Pancreas (tissue), 10 donors: ENCODE measurements at places on chromosomes 2 and 18.

DNA sequence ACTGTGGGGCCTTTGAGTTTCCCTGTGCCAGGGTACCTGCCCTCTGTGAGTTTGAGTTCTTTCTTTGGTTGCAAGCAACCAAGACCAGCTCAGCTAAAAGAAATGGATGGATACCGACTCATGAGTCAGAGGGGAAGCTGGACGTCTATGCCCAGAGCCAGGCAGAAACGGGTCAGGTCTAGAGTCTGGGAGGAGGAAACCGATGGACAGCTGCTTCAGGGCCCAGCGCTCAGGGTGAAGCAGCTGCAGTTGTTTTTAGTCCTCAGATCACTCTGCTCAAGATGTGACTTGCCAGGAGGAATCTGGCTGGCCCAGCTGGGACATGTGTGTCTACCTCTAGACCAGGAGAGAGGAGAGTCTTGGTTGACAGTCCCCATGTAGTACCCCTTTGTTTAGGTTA is 10.1 kb upstream of the TYMS start:
- DNase-seq: no peak

DNA sequence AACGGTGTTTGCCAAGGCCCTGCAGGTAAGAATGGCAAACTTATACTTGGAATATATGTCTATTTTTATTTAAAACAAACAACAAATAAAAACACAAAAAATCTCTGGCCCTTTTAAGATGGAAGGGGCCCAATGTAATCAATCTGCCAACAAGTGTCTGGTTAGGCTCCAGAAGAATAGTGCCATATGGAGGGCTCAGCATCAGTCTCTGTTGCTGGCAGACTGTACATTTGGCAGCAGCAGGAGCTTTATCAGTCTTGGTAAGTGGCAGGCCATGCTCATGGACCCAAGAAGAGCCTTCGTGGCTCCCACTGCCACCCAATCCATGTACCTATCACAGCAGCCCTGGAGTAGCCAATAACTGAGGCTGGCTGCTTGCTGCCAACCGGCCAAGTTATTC is 101.1 kb downstream of the GALNT3 start:
- no peak for DNase-seq

- DNase-seq: peak; percentile 12
Observed at GRCh38 chr2:240637116-240637900, 12.0 kb downstream of the GPR35 start.

DNA sequence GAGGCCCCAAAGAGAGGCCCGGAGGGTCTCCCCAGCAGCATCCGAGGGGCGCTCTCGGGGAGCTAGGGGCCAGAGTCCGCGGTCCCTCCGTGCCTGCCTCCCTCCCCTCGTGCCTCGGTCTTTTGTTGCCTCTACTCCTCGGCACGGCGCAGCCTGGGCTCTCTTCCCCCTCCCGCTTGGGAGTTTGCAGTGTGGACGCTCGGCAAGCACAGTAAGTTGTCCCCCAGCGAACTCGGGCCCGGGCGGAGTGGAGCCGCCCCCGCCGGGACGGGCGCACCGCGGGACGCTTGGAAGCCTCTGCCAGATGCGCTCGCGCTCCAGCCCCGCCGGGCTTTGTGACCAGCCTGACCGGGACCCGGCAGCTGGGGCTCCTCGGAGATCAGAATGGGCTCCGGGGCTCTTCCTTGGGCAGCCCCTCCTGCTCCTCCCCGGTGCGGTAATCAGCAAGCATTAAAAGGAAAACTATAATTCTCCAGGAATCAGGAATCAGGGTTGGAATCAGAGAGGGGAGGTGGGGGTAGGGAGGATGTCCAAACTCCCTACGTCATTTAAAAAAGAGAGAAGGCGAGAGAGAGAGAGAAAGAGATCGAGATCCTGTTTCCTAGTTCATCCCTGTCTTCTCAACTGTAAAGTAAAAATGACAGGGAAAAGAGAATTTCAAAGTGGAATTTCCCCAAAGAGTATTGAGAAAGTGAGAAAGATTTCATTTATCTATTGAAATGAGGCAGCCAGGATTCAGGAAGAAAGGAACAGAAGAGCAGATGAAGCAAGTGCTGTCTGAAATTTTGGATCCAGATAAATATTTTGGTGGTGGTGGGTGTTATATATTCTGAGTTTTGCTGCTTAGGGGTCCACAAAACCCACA is 786 bp upstream of the TMEM200C start:
- peak; percentile 74 for DNase-seq

DNA sequence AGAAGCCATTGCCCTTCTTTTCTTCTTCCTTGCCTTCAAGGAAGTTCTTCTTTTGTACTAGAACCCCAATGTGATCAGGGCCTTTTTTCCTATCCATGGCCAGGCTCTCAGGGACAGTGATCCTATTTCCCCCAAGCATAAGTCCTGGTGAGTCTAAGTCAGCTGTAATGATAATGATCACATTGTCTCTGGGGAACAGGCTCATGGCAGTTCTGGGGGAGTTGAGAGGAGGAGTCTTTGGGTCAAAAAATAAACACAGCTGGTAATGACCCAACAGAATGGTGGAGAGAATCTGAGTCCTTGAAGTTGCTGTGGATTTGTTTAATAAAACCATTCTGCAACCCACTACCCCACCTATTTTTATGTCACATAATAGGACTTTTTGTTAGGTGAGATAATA is 96.6 kb downstream of the SOCS6 start:
- DNase-seq: no peak

DNA sequence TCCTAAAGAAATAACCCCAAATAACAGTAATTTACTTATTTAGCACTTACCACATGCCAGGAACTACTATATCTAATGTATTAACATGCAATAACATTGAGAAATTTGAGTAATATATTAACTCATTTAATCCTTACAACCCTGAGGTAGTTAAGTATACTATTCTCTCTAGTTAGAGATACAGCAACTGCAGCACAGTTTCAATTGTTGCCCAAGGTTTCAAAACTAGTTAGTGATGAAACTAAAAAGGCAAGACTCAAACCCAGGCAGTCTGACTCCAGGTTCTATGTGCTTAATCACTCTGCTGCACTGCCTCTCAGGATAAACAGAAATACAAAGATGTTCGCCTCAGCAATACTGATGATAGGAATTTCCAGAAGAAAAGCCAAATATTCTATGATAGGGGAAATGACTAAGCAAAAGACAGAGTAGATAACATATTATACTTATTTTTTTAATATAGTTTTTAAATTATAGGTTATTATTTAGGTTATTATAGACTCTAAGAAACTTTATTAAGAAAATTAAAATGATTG is 88.0 kb downstream of the SS18 start:
- no peak for DNase-seq

- DNase-seq: peak; percentile 18
Observed at GRCh38 chr2:96828874-96829273, 12.8 kb downstream of the CNNM3 start.

DNA sequence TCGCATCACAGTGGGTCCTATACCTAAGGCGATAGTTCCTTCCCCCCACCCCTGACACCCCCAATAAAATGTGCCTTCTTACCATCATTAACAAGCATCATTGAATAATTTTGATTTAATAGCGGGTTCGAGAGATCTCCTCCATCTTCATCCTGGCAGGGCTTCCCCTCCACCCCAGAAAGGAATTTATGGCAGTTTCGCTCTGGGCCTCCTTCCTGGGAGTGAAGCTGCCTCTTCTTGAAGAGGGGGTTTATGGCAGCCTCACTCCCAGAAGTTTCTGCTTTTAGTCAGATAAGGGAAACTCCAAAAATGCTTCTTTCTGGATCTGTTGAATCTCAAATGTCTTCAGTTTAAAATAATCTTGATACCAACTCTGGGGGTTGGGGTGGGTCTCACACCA is 45.7 kb downstream of the RRM2 start:
- DNase-seq: no peak

- no peak for DNase-seq
Observed at GRCh38 chr2:2646433-2647051, 315.5 kb upstream of the MYT1L start.

DNA sequence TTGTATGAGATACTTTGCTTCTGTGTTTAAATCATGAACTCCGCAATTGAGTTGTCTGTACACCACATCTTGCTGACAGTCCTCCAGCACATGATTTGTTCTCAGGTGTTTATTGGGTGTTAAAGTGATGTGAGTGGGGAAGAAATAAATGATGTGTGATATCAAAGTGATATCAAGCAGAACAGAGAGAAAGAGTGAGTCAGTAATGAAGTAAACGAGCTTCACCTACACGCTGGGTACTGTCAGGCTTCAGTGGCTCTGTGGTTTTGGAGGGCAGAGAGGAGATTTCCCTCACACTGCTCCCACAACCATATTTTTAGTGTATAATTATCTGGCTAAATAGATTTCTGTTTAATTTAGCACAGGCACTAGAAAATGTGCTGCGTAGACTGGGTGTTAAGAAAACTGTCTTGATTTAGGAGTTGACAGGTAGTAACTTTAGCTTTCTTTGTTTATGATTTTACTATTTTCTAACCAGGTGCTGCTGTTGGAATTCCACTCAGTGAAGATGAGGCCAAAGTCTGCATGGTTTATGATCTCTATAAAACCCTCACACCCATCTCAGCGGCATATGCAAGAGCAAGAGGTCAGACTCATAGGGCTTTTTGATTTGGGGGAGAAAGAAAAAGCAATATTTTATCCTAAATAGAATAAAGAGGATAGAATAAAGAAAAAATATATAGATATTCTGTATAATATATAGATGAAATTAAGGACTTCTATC is 21.2 kb downstream of the ATIC start:
- DNase-seq: no peak

GRCh38 chr2:74538881-74539339 is 9.2 kb downstream of the HTRA2 start:
- DNase-seq: no peak

GRCh38 chr2:112794131-112794733 is 9.9 kb upstream of the IL1A start:
- peak; percentile 52 for DNase-seq

DNA sequence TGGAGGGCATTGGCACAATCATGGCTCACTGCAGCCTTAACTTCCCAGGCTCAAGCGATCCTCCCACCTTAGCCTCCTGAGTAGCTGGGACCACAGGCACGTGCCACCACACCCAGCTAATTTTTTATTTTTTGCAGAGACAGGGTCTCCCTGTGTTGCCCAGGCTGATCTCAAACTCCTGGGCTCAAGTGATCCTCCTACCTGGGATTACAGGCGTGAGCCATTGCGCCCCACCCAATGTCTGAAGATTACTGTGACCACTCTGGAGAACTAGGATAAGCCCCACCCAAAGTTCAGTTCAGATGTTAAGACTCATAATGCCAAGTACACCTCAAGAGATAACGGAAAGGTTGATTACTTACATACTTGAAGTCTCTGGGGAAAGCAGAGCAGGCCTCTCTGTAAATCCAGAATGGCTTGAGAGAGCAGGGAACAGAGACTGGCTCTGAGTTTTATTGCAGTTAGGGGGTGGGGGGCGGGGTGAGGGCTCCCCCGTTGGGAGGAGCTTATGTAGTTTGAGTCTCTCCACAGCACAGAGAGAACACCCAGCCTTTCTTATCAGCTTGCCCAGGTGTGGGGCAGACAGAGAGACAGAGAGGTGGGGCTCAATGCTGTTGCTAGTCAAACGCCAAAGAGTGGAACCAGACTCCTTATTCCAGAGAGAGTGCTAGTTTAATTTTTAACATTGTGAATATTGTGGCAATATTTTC is 26.5 kb upstream of the ERICH2 start:
- DNase-seq: no peak

DNA sequence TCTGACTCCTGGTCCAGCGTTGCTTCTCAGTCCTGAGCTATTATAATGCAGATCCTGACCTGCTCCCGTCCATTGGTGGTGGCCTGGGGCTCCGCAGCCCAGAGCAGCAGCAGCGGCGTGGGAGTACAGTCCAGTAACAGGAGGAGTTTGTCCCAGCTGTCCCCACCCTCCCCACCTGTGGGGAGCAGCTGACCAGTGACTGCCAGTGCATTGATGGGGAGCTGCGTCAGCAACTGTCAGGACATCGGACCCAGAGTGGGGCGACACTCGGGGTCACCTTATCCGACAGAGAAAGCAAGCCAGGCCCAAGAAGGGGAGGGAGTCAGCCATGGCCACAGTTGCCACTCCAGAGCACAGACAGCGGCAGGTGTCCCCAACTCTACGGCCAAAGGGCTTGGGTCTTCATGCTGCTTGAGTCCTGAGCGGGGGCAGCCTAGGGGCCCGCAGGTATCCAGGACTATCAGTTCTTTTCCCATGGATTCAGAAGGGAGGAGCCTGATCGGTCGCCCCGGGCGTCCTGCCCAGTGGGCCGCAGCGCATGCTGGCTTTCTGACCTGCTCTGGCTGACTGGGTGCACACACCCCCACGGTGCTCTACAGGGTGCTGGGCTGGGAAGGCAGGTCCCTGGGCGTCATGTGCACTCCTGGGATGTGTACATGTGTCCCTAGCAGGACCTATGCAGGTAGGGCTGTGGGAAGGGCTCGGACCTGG is 29.7 kb downstream of the DNMT3A start:
- DNase-seq: peak; percentile 76

DNA sequence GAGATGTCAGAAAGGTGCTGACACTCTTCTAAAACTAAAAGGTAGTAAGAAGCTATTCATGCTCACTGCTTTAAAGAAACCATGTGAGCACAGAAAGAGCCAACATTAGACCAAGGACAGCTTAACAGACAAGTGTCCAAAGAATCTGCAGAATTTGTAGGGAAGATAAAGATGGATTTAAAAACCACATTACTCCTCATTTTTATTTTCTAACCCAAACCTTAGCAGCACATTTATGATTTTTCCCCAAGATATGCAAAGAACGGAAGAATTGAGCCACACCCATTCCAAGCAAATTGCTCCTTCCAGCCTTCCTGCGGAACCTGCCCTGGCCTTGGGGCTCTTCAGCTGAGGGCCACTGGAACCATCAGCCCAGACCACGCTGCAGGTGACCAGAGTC is 26.9 kb downstream of the MBP start:
- no peak for DNase-seq

DNA sequence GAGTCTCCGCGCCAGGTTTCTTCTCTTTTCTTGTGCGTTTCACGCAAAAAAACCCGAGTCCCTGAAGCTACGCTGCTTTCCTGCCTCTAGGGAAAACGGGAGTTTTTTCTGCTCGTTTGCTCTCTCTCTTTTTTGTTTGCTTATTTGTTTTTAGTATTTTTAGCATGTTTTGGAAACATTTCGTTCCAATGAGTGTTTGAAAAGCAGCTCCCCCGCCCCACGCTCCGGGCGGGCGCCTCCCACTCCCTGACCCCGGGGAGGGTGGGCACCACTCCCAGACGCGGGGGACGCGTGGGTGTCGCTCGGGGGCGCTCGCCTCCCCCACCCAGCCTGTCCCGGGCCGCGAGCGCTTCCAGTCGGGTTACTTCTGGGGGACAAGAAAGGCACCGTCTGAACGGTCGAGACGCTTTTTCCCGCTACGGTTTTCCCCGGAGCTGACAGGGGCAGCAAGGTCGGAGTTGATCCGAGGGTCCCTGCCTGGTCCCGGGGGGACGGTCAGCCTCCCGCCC is 446 bp upstream of the EFHD1 start:
- no peak for DNase-seq

GRCh38 chr2:9336241-9336575 is 87.1 kb downstream of the ITGB1BP1 start:
- no peak for DNase-seq

GRCh38 chr2:172551271-172551670 is 4.6 kb upstream of the PDK1 start:
- no peak for DNase-seq

DNA sequence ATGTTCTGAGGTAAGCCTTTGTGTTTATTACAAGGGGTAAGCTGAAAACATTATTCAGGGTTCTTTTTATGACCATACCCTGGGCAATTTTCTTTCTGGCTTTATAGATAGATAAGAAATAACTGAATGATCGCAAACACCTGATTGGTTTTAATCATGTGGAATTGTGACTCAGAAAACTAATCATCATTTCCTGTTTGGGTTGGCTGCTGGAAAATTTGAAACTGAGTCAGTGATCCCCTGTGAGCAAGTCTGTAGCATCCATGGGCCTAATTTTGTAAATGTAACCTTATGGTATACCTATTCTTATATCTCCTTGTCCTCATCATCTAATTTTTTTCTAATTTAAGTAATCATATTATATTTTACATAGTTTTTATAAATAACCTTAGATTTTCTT is 34.3 kb downstream of the CCDC68 start:
- DNase-seq: no peak
